Stomach (tissue), 19 donors: ENCODE measurements at places on chromosomes 5 and 9. TPM values are rescaled to one million over a fixed set of nuclear protein-coding genes. Genes with fewer than 3 reads are reported as not detected.

DNA sequence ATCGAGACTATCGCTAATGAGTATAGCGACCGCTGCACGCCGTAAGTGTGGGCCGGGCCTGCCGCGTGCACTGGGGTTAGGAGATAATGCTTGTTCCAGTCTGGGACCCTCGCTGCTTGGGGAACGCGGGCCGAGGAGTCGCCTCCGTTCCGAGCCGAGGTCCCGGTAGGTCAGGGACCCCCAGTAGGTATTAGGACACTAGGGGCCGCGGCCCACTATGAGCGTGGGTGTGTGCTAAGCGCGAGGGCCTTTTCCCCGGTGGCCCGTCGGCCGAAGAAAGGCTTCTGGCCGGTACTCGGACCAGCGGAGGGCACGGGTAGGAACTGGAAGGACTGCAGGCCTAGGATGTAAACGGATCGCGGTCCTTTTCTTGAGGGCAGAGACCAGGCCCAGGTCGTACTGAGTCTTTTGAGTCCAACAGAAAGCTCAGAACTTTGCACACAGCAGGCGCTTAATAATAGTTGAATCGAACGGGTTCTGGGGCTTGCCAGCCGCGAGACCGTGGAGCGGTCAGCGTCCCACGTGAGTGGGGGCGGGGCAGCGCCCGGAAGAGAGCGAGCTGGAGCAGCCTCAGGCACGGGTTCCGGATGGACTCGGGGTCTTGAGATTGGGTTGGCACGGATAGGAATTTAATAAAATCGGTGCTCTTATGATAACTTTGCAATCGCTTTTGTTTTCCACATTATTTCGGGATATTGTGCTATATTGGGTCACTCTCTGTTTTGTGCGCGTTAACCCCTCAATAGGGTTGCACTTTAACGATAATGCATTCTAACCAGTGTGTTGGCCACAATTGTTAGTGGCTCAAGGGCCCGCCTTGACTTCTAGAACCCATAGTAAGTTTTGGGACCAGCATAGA, 733 bp downstream of the HSPA4 start:
- no peaks in the 10 kb centered on the region for H3K36me3 ChIP-seq
- H3K4me3 ChIP-seq: peak overlapping the region; percentile 78
- DNase-seq: peak; percentile 86

- no peak overlapping the region for H3K27ac ChIP-seq
- H3K4me3 ChIP-seq: no peak overlapping the region
- no peaks in the 10 kb centered on the region for H3K27me3 ChIP-seq
- no peak for DNase-seq
Measured at GRCh38 chr5:106241409-106241808, 1429.3 kb downstream of the EFNA5 start.

DNA sequence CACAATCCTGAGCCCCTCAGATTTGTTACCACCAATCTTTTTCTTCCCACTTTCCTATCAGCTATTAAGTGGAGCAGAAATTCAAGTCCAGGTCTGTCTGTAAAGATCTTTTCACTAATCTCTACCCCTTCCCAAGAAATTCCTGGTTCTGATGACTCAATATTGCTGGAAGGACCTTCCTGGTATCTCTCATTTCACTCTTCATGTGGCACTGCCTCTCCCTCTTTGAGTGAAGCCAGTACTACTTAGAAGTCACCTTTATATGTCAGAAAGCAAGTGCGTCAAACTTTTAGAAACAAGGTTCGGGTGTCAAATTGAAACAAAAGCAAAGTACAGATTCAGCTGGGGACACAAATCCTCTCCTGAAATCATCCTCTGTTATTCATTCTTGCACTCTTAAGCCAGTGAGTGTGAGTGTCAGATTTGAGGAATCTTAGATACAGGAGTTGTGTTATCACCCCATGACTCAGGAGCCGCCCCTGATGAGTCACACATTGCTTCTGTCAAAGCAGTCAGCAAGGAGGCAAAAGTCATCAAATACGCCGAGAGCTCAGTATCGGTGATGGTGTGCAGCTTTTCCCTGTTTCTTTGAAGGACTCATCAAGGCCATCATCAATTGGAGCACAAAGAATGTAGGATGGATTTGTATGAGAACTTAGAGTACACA, 313.0 kb downstream of the CETN3 start:
- peak; percentile 61 for DNase-seq
- H3K27ac ChIP-seq: no peak overlapping the region
- H3K27me3 ChIP-seq: no peaks in the 10 kb centered on the region
- no peaks in the 10 kb centered on the region for H3K4me1 ChIP-seq
- H3K36me3 ChIP-seq: no peaks in the 10 kb centered on the region

GRCh38 chr9:18023332-18023731, 444.5 kb downstream of the SH3GL2 start:
- no peaks in the 10 kb centered on the region for H3K27me3 ChIP-seq
- no peak overlapping the region for H3K4me3 ChIP-seq
- H3K36me3 ChIP-seq: no peaks in the 10 kb centered on the region
- no peak for DNase-seq
- H3K4me1 ChIP-seq: peaks cover 9% of the 10 kb centered on the region

- no peaks in the 10 kb centered on the region for H3K36me3 ChIP-seq
- peak overlapping the region; percentile 69 for H3K27ac ChIP-seq
- H3K27me3 ChIP-seq: no peaks in the 10 kb centered on the region
- DNase-seq: peak; percentile 84
Measured at GRCh38 chr9:133845440-133845839, 107.3 kb upstream of the SARDH start.

The NDUFA8 gene
- total RNA-seq: 75.5 TPM

The C5orf22 gene
- total RNA-seq: 3.1 TPM
